NCI-H146 (cell line): ENCODE measurements at places on chromosomes 2 and 18.
A peak's percentile ranks its signal among the peaks of the same experiment; 100 is the strongest.

DNA sequence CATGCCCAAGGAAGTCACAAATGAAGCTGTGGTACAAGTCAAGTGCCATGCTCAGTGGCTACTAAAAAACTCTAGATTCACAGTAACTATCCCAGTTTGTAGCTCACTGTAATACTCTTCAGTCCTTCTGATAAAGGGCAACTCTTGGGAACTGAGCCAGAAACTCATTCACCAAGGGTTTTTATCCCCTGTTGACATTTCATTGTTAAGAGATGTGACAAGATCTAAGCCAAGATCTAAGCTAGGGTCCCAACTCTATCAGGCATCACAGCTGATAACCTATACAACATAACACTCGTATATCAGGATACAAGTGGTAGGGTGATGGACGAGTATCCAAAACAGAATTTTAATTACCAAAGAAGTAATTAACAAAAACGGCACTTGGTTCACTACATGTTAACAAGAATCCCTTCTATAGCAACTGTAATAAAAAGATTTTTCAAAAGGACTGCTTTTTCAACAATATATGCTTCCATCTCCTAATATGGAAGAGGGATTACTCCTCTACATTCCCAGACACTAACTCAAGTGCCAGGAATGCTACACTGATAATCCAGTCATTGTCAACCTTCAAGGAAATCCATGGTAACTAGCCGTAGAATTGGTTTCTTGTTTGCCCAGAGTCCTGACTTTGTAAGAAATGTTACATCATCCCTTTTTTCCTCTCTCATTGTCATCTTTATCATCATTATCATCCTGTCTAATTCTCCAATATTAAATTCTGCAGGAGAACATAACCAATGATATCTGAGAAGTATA is 111.7 kb downstream of the CDH2 start:
- no peak for DNase-seq

DNA sequence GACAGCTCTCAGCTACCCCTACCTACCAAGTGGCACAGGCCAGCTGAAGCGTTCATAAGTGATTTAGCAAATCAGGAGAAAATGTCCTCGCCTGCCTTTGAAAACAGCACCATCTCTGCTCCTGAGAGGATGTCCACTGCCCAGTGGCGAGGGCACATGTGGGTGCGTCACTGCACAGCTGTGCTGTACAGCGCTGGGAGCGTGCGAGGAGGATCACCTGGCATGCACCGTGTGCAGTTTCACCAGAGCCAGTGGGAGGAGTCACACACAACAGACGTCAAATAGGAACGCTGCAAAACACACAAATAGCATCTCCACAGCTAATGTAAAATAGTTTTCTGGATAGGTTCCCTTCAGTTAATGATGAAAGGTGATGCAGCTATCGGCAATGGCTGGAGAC is 154.1 kb downstream of the HDAC4 start:
- DNase-seq = peak; percentile 51

DNA sequence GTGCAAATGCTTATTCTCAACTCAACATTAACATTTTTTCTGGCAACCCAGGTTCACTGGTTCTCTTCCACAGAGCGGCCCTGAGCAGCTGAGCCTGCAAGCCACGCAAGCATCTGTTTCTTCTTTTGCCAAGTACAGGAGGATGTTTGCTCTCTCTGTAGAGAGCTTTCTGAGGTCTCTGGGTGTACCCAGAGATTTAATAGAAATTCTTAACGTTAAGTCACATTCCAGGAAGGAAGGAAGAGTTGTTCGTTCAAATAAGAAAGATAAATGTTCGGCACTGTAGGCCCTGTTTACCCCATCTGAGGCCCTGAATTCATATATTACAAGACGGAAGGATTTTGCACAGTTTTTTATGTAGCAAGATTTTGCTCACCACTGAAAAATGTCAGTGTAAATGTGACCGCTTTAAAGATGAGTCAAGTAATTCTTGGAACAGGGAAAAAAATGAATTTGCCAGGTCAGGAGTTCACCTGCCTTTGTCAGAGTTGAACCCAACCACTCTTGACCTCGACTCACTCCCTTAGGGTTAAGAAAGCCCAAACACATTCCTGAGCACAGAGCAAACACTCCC is 30.1 kb downstream of the KCTD18 start:
- DNase-seq = no peak

DNA sequence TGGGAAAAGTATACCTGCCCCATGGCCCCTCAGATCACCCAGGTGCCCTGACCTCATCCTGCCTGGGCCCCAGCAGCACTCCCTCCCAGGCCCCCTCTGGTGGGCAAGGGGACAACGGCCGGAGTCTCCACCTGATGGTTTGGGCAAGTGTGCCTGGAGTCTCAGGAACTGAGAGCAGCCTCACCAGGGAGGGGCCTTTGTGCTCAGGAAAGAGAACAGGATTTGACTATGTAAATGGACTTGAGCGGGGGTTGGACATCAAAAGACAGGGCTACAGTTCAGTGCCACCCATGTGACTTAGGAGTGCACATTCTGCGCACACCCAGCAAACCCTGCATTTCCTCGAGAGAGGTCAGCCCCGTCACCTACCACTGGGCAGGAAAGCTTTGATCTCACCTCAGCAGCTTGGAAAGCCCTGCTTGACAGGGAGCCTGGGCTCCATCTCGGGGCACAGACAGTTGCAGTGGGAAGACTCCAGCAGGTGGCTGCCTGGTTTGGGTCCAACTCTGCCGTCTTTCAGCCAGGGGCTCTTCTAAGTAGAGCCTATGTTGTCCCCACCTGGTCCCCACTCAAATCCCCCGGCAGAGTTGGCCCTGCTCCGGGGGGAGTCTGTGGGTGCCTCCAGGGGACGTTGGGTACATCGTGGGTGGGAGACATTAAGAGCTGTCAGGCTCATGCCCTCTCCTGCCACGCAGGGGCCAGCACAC is 3.3 kb downstream of the INPP5D start:
- DNase-seq = no peak

GRCh38 chr2:105787376-105788318 is 42.9 kb downstream of the NCK2 start:
- DNase-seq = no peak

GRCh38 chr2:219309278-219309677 is at the start of gene PTPRN:
PTPRN (minus strand) TSS chr2:219309401; CDS start chr2:219309332, 69 bp downstream.
- peak; percentile 84 for DNase-seq

- no peak for DNase-seq
These were observed 71.1 kb upstream of the DSC1 start for GRCh38 chr18:31233621-31234275.

DNA sequence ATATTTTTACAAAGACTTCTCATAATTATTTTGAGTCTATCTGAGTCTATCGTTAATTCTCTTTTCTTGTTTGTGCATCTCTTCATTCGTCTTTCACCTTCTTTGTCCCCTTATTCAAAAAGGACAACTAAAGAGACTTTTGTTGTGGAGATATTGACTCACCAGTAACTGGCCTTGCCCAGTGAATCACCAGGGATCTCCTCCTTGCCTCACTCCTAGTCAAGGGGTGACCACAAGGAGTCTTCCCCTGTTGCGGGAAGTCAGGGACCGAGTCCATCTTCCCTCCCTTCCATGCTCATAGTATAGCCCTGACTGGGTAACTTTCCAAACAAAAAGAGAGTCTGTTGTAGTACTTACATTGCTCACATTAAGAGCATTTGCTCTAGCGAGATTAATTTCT is 158.9 kb downstream of the NEB start:
- DNase-seq = no peak

DNA sequence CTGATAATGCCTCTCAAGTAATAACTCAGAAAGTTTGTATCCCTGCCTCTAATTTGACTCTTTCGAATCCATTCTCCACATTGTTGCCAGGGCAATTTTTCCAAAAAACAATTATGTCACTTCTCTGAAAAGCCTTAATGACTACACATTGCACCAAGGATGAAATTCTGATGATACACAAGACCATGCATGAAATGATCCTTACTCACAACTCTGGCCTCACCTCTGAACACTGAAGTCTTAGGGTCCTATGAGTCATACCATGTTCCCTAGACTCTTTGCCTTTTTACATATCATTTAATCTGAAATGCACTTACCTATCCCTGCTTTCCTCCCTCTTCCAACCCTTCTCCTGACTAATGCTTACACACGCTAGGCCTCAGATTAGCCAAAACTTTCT is 51.0 kb downstream of the WDPCP start:
- no peak for DNase-seq

GRCh38 chr2:224398289-224398688 is 3.6 kb downstream of the FAM124B start:
- no peak for DNase-seq

GRCh38 chr18:78999939-79000338 is 20.3 kb downstream of the SALL3 start:
- DNase-seq = peak; percentile 82

DNA sequence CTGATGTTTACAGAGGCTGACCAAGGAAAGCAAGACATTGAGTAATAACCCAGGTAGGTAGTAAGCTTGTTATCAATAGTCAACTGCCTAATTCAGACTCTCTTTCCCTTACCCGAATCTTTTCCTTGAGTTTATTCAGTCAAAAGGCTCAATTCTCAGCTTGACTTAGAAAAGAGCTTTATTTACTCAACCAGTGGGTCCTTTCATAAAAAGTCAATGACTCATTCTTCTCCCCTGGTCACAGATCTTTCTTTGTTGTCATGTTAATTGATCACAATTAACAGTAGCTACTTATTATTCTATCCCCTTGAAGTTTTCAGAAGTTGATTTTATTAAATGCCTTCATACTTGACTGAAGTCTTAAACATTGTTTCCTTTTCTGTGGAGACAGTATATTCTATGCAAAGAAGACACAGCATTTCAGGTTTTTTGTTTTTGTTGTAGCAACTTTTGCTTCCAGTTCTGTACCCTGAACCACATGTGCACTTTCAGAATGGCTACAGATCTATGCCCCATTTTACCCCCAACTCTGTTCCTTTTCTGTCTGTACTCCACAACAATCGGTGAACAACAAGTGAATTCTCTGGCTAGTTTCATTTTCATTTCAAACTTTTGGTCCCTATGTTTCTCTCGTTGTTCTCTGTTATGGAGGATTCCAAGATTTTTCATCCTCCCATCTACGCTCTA is 428.3 kb downstream of the NCKAP5 start:
- DNase-seq = no peak

DNA sequence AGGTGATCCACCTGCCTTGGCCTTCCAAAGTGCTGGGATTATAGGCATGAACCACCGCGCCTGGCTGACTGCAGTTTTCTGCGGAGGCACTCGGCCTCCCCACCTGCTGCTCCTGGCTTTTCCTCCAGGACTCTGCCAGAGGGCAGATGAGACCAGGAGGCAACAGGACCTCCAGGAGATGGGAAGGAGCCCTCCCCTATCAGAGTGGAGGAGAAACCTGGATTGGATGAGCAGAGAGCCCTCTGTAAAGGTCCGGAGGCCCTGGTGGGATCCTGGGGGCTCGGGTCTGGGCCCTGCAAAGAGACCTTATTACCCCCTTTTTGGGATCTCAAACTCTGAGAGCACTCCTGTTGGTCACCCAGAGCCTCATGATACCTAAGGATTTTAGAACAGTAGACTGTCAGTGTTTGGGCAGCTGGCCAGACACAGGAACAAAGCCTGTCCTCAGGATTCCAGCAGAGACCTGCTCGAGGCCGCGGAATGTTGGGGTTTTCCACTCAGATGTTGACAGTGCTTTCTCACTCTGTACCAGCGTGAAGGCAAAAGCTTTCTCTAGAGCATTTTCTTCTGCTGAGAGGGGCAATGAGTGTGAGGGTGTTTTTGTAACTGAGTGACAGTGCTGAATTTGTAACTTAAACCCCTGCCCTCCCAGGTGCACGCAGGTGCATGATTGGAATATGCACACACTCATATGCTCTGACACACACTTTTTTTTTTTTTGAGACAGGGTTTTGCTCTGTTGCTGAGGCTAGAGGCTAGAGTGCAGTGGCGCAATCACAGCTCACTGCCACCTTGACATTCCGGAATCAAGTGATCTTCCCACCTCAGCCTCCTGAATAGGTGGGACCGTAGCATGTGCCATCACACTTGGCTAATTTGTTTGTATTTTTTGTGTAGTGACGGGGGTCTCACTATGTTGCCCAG is 48.4 kb downstream of the NPPC start:
- peak; percentile 28 for DNase-seq

DNA sequence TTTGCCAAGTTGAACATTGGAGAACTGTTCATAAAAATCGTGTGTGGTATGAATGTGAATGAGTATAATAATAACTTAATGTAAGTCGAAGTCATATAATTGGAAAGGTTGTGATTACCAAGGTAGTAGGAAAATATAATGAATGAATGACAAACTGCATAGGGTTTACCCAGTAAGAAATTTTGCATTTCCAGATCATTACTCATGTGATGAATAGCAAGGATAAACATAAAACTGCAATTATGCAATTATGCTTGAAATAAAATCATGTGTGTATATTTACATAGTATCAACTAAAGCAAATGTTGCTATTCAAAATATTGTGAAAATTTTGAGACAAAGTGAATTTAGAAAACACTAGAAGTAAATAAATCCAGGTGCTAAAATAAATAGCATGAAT is 1108.7 kb upstream of the TMEFF2 start:
- DNase-seq = peak; percentile 60

DNA sequence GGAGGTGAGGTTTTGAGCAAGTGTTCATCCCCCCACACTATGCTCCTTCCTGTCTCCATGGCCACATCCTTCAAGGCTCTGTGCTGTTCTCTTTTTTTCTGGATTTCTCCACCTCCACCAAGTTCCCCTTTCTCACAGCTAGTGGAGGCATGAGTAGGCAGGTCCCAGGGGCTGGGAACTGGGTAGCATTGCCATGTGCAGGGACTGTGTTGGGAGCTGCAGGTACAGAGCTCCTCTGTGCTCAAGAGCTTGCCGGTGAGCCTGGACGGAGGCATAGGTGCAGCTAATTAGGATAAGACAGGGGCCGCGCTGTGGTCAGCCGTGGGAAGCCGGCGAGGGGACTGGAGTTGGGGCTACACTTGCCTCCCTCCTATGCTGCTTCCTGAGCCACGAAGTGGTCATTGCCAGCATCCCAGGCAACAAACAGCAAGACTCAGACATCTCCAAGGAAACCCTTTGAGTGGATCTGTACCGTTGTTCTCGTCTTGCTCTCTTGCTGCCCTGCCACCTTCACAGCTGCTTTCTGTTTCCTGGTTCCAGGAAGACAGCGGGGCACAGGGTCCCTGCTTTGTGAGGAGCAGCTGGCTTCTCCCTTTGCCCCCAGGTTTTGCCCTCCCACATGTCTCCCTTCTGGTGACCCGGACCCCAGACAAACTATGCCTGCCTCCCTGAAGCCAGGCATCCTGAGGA is 36.9 kb downstream of the ATOH8 start:
- DNase-seq = no peak

- no peak for DNase-seq
These were observed 282.9 kb upstream of the REV1 start for GRCh38 chr2:99772591-99773331.

- peak; percentile 23 for DNase-seq
These were observed at the start of gene CYS1 for GRCh38 chr2:10079870-10080535. CYS1 (minus strand) TSS chr2:10080411; CDS start chr2:10080223, 188 bp downstream.

GRCh38 chr2:171087547-171087946 is 73.1 kb downstream of the TLK1 start:
- no peak for DNase-seq
